ENCODE measurements at places on chromosomes 7 and 10. TPM values are rescaled to one million over a fixed set of nuclear protein-coding genes. Genes with fewer than 3 reads are reported as not detected.
A peak's percentile ranks its signal among the peaks of the same experiment; 100 is the strongest.

GRCh38 chr10:131555406-131555805, 243.9 kb upstream of the TCERG1L start:
- no peak for DNase-seq

DNA sequence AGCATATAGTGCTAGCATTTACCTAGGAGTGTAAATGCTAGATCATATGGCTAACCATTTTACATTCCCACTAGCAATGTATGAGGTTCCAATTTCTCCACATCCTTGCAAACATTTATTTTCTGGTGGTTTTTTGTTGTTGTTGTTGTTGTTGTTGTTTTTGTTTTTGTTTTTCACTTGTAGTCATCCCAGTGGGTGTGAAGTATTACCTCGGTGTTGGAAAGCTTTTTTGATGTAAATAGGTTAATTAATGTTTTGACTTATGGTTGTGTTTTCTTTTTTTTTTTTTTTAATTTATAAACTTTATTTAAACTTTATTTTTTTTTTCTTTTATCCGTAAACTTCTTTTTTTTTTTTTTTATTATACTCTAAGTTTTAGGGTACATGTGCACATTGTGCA, 15.3 kb upstream of the TSGA13 start:
- DNase-seq, result no peak

DNA sequence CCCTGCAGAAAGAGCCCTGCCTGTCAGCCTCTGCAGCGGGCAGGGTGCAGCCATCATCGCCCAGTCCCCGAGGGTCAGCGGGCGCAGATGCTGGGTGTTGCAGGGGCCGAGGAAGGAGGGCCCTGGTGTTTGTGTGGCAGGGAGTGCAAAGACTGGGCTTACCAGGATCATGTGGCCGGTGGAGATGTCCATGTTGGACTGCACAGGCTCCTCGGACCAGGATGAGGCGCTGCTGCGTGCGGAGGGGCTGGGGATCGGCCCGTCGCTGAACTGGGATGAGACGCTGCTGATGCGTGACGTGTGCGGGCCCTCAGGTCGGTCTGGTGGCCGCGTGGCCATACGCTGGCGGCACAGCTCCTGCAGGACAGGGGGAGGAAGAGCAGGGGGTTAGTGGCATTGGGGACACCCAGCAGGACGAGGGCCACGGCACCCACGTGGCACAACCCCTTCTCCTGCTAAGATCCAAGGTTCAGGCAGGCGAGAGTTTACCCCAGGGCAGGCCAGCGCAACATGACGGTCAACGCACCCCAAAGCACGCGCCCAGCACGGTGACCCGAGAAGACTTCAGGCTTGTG, 319.5 kb downstream of the DNAJB6 start:
- no peak for DNase-seq

- no peak for DNase-seq
Observed at GRCh38 chr7:14739168-14739840, 163.2 kb downstream of the DGKB start.

DNA sequence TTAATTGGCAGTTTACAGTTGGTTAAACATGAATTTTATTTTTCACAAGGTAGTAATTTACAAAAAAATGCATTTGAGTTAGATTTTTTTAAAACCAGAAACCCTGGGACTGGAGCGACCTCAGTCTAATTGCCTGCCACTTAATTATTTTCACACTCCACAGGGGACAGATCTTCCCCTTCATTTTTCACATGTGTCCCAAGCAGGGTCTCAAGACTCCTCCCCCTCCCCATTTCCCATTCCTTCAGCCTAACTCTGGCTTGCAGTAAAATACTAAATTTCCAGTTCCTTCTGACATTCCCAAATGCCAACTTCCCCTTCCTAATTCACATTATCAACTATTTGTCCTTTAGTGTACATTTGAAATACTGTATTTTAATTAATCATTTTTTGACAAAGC, 948 bp downstream of the ZNF138 start:
- no peak for DNase-seq

DNA sequence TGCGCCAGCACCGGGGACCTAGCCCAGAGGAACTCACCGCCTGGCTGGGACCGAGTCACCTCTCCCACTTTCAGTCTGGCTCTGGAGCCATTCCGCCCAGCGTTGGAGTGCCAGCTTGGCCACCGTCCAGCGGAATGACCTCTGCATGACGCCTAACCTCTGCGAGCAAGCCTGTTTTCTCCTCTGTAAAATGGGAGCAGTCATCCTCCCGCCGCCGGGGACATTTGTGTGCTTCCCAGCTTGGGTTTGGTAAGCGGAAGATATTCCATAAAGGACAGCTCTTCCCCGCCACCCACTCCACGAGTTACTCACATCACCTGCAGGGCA, 1.3 kb upstream of the ZCCHC24 start:
- DNase-seq, result no peak

The AQP1 gene
- 0.13 TPM for total RNA-seq

The ADRA2A gene
- total RNA-seq, result not detected

GRCh38 chr10:42491801-42492200, 146.6 kb downstream of the ZNF33B start:
- DNase-seq, result no peak

DNA sequence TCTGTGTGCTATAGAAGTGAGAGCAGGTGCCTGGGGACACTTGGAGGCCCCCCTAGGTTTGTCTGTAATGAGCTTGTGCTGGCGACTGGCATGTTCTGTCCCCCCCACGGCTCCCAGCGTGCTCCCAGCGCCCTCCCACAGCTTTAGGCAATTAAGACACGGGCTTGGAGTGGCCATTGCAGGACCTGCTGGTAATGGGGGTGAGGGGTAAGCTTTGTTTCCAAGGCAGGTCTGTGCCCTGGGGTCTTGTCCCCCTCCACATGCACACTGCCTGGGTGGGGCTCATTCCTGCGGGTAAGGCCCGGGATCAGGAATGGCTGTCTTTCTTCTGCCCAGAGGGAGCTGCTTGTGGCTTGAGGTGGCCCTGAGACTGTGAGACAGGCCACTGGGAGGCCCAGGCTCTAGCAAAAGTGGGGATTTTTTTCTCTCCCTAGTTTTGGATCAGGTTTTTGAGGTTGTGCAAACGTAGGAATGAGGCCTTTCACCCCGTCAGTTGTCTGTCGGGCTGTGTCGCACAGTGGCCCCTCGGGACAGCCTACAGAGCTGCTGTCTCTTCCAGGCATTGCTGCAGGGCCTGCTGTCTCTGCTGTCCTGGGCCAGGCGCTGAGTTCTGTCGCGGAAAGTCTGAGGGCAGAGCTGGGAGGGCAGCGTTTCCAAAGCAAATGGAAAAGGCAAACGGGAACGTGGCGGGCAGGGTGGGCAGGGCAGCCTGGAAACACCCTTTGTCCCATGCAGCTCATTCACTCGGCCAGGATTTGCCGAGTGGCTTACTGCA, 107.4 kb downstream of the LHPP start:
- DNase-seq, result no peak

The NOD1 gene
- total RNA-seq, result 13.1 TPM

DNA sequence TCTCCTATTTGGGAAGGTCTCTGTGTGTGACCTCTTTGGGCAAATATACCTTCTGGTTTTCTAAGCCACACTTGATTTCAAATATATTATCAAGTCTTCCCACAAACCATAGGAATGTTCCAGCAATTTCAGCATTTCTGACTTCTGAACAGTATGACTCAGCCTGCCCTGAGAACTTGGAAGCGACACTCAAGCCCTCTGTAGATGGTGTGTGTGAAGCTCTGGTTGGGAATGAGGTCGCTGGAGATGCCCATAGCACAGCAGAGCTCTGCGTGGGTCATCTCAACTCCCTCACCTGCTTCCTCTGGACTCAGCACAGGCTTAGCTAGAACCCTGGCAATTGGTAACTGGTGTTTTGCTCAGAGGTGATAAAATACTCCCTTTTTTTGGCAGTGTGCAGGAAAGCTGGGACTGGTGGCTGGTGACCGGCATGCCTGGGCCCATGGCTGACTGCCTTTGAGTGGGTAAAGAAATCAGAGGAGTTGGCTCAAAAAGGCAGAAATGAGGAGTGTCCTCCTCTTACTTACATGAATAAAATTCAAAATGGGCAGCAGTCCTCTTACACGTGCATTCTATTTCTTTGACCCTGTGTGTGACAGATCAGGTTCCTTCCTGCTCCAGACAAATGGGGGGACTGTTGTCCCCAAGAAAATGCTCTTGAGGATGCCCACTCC, 87.5 kb upstream of the NRP1 start:
- DNase-seq, result no peak

DNA sequence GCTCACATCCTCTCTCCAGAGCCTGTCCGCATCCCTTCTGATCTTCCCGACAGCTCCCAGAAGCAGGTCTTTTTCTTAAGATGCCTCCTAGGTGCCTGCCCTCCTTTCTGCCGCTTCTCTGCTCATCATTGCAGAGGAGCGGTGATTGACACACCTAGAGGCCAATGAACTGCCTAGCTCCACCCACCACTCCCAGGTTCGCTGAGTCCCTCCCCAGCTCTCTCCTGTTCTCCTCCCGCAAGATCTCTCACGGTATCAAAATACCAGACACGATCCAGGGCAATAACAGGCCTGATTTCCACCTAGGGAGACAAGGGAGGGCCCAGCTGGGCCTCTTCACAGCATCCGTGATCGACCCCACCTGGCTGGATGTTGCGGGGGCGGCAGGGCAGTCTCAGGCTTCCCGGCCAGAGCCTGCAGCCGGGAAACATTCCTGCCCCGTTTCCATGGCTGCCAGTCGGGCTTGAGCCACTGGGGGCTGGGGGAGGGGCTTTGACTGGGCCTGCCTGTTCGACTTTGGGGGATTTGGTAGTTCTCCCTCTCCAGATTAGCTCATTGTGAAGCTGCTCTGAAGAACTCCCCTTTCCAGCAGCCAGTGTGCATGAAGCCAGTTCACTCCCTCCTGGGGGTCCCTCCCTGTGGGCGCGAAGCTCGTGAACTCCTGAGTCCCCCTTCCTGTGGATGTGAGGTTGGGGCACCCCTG, 373.5 kb downstream of the RPS24 start:
- DNase-seq, result peak; percentile 29

DNA sequence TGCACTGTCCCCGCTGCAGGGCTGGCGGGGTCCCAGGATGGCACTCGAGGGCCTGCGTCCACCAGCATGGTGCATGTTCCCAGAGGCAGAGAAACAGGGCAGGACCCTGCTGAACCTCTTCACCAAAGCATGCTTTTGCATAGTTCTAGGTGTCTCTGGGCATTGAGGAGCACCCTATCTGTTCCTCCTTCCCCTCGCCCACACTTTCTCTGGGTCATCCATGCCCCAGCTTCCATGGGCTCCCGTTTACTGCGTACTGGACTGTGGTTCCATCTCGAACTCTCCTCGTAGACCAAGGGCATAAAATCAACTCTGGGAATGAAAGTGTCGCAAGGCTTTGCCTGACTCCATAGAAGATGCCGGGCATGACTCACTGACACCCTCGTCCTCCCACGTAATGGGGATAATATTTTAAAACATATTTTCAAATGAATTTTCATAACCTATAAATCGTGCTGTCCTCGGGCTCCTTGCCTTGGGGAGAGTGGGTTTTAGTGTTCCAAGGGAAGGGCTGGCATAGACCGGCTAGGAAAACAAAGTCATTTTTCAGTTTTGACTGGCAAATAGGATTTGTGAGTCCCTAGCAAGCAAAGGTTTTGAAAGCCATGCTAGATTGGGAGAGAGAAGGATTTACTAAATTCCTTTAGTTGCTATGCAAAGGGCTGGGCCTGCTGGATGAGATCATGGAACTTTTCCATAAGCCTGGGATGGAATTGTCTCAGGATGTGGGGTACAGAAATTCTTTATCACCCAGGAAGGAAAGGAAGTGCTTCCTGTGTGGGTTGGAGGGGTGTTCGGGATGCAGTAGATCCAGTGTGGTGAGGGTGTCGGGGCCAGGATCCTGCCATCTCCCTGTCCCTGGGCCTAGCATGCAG, 498.7 kb upstream of the MKI67 start:
- DNase-seq, result no peak

The CYP3A7 gene
- total RNA-seq, result not detected

The FRMPD2 gene
- not detected for total RNA-seq

The ZNF853 gene
- 0.42 TPM for total RNA-seq

GRCh38 chr7:93062599-93062998, 55.2 kb downstream of the SAMD9 start:
- DNase-seq, result no peak

GRCh38 chr7:74231232-74231590, 21.4 kb downstream of the LAT2 start:
- no peak for DNase-seq

The ANKRD61 gene
- 0.56 TPM for total RNA-seq

The TAS2R41 gene
- not detected for total RNA-seq

DNA sequence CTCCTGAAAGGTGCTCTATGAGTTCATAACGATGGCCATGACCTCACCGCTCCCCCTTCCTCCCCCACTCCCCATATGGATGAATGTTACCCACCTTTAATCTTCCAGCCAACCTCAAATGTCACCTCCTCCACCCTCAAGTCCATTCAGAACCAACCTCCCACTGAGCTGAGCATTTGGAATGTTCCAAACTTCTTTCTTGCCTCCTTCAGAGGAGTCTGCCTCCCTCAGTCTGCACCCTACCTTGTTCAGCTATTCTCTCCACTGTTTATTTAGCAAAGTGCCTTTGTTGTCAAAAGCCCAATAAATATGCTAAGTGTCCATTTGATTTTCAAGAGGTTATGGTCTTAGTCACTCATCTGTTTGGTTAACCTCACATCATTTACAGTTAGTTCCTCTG, 22.9 kb upstream of the MTPAP start:
- no peak for DNase-seq

The EVX1 gene
- not detected for total RNA-seq

The NRG3 gene
- 0.10 TPM for total RNA-seq

The UNCX gene
- not detected for total RNA-seq

The GPR146 gene
- 2.2 TPM for total RNA-seq

DNA sequence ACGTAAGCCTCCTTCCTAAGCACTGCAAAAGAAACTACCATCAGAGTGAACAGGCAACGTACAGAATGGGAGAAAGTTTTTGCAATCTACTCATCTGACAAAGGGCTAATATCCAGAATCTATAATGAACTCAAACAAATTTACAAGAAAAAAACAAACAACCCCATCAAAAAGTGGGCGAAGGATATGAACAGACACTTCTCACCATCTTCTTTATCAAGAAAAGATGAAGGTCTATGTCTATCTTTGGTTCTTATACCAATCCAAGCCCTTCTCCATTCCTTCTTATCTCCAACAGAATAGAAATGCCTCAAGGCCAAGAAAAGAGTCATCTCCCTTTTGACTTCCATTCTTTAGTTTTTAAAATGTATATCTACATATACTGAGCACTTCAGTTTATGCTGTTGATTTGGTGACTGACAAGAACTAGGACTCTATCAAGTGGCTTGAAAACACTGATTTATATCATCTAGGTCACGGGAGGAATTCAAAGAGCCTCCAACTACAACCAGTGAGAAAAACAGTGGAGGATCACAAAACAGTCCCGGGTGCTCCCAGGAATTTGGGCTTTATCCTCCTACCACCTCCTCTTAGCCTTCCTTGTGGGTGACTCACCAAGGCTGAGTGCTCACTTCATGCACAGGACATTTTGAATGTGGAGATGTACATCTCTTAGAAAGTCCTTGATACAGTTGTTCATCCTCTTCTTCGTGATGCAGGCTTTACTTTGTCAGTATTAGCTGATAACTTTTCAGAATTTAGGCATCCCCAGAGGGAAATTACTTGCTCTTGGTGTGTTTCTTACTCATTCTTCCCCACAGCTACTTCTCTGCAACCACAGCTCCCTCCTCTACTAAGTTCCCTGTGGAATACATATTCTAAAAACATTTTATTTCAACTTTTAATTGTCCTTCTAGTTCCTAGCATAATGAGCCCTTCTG, 15.4 kb downstream of the TAS2R41 start:
- DNase-seq, result no peak

The IMPDH1 gene
- total RNA-seq, result 95.8 TPM

The GPR141 gene
- not detected for total RNA-seq

GRCh38 chr10:73413108-73413527, 740 bp downstream of the ANXA7 start:
- peak; percentile 50 for DNase-seq

GRCh38 chr7:69338144-69338543, 260.1 kb upstream of the AUTS2 start:
- DNase-seq, result no peak

The GBX1 gene
- total RNA-seq, result not detected

The AGR2 gene
- total RNA-seq, result not detected

All from activated T-helper 1 cell treated with anti-CD3 and anti-CD28 coated beads, Interleukin-12 subunit alpha, Interleukin-12 subunit beta, Interleukin-2, Interleukin-4 antibody, amounts not matched to agents 30 ng/mL and 10 ng/mL and 1 ng/mL, durations not matched to agents 14 hours and 24 hours and 36 hours (primary cell).